ENCODE measurements at places on chromosomes 5 and 9.

GRCh38 chr9:14218253-14218652, 95.7 kb downstream of the NFIB start:
- H3K27ac ChIP-seq: peak overlapping the region; percentile 95
- H3K4me3 ChIP-seq: no peak overlapping the region
- peaks cover 83% of the 10 kb centered on the region for H3K4me1 ChIP-seq
- no peak for DNase-seq

GRCh38 chr9:133163504-133164172, at the start of gene GBGT1:
Gene GBGT1 (minus strand): TSS chr9:133163914. CDS start chr9:133162412, 1,502 bp downstream.
- peak within 1 kb of the TSS; percentile 42 for H3K4me3 ChIP-seq
- no peak for DNase-seq
- H3K27me3 ChIP-seq: peaks cover 7% of the 10 kb centered on the region
- no peaks in the 10 kb centered on the region for H3K4me1 ChIP-seq
- H3K27ac ChIP-seq: no peak within 1 kb of the TSS

DNA sequence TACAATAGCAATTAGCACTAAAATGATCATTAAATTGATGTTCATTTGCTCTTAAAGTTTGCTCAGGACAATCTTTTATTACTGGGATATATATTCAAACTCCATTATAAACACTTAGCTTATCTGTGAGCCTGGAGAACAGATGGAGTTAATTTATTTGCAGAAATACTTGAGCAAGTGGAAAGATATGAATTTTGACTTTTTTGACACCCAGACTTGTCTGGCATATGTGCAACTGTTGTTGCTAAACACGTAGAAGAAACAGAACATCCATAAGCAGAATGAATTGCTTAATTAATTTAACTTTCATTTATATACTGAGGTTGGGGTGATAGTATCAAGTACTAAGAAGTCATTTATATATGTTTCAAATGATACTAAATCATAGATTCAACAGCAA, 820.7 kb upstream of the TYRP1 start:
- H3K36me3 ChIP-seq: no peaks in the 10 kb centered on the region
- no peak overlapping the region for H3K27ac ChIP-seq
- no peak for DNase-seq

GRCh38 chr5:171984748-171985419, 21.6 kb downstream of the FBXW11 start:
- H3K4me1 ChIP-seq: peaks cover 25% of the 10 kb centered on the region
- H3K4me3 ChIP-seq: no peak overlapping the region
- H3K27ac ChIP-seq: peak overlapping the region; percentile 31
- H3K27me3 ChIP-seq: no peaks in the 10 kb centered on the region
- DNase-seq: no peak
- H3K36me3 ChIP-seq: peaks cover 10% of the 10 kb centered on the region

GRCh38 chr5:123083298-123083697, 5.7 kb upstream of the PRDM6 start:
- H3K4me3 ChIP-seq: no peak overlapping the region
- no peaks in the 10 kb centered on the region for H3K4me1 ChIP-seq
- H3K27ac ChIP-seq: no peak overlapping the region
- H3K27me3 ChIP-seq: peaks cover 92% of the 10 kb centered on the region

DNA sequence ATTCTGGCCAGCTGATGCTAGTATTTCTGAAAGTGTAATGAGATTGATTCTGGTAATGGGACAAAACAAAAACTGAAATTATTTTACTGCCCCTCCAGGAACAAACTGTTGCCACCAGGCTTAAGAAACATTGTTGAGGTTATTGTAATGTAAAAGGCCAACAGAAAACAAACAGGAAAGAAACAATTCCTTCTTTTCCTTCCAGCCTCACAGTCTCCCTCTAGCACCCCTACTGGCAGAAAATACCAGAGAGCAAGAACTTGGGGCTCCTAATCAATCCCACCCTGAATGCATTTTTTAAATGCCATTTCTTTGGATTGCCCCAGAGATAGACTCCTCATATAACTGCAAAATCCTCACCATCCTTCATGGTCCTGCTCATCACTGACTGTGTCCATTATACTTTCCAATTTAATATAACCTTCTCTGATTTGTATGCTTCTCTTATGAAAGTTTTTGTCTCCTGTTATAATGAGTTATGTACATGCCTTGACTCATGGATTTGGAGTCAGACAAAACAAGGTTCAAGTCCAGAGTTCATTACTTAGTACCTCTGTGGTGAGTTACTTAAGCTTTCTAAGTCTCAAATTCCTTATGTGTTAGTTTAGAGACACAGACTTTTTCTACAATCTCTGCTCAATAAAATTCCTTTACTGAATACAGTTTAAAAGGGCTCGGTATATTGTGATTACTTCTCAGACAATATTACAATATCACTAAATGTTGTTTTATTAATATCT, 157.9 kb upstream of the FBN2 start:
- H3K36me3 ChIP-seq: no peaks in the 10 kb centered on the region
- H3K4me1 ChIP-seq: no peaks in the 10 kb centered on the region
- no peak overlapping the region for H3K4me3 ChIP-seq
- no peak for DNase-seq
- H3K27ac ChIP-seq: no peak overlapping the region
- H3K27me3 ChIP-seq: no peaks in the 10 kb centered on the region

- no peak overlapping the region for H3K27ac ChIP-seq
- no peak overlapping the region for H3K4me3 ChIP-seq
- no peaks in the 10 kb centered on the region for H3K4me1 ChIP-seq
- H3K36me3 ChIP-seq: no peaks in the 10 kb centered on the region
Observed at GRCh38 chr5:83488271-83488670, 16.7 kb downstream of the VCAN start.

Measured in RWPE2 (cell line).